ENCODE measurements at places on chromosomes 7 and 10.
A peak's percentile ranks its signal among the peaks of the same experiment; 100 is the strongest.

GRCh38 chr10:20088061-20088701, 271.9 kb downstream of the PLXDC2 start:
- no peak for DNase-seq

GRCh38 chr10:15801147-15801546, 59.2 kb downstream of the MINDY3 start:
- DNase-seq = no peak

DNA sequence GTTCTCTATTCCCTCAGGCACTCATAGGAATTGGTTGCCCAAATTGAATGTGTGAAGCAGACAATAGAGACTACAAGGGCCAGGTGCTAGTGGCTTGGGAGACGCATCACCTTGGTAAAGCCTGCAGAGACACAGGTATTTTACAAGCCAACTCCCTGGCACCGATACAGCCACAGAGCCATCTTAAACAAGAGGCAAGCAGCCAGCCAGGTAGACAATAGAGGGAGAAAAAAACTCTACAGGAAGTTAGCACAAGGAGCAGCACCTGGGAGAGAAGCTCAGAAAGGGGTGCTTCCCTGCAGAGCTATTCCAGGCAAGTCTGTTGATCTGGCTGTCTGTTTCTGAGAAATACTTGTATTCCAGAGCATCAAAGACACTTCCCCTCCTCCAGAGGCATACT, 43.0 kb upstream of the CDK1 start:
- no peak for DNase-seq

GRCh38 chr10:11197266-11197712, 179.6 kb downstream of the CELF2 start:
- DNase-seq = peak; percentile 79

GRCh38 chr7:127678947-127679346, 27.0 kb downstream of the SND1 start:
- DNase-seq = peak; percentile 49

DNA sequence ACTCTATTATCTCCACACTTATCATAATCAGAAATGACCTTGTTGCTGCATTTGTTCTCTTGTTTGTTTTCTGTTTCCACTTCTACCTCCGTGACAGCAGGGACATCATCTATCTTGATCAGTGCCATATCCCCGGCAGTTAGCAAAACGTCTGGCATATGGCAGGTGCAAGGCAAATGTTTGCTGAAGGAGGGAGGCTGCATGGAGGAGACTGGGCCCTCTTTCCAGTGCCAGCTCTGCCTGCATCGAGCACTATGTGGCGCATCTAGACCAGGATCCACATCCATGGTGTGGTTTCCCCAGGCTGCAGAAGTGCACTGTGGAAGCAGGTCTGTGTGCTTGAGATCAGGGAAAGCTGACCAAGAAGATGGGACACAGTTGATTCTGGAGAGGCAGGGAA, 181.2 kb downstream of the KCNMA1 start:
- DNase-seq = no peak

DNA sequence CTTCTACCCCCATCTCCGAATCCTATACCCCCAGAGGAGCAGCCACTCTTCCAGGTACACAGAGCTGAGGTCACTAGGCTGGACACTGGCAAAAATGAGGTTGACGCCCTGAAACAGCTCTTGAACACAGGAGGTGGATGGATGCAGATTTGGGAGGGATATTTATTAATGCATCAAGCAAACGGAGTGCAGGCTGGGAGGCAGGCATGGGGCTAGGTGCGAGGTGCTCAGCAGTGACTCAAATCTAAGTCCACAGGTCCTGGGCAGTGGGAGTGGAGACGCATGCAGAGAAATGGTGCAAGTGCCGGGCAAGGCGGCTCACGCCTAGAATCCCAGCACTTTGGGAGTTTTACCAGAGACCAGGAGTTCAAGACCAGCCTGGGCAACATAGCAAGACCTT, 11.0 kb downstream of the GUSB start:
- DNase-seq = no peak

- DNase-seq = no peak
Observed at GRCh38 chr7:591856-592628, 72.4 kb upstream of the PDGFA start.

DNA sequence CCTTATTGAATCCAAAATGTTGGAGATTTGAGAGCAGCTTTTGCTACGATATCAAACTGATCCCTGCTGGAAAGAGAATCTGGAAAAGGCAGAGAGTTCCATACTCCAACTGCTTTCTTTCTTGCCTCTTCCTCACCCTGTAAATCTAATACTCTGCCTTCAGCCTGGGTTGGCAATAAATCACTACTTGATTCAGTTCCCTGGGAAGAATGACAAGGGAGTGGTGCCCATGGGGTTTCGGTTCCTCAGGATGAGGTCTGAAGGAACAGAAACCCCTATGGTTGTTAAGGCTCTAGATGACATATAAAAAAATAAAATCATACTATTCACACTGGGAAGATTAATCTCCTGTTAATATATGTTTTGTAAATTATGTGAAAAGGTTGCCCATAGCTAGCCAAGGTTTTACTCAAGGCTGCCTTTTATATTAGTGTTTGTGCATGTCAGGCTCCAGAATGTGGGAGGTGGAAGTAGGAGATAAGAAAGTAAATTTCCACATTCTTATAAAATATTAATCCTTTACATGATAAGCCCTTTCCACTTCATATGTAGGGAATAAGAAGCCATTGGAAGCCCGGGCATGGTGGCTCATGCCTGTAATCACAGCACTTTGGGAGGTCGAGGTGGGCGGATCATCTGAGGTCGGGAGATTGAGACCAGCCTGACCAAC, 106.2 kb upstream of the CACNA2D1 start:
- no peak for DNase-seq
